ENCODE measurements at places on chromosomes 12 and 14.
A peak's percentile ranks its signal among the peaks of the same experiment; 100 is the strongest.

- no peak for DNase-seq
These were observed 1617.9 kb upstream of the SEL1L start for GRCh38 chr14:83151571-83151970.

DNA sequence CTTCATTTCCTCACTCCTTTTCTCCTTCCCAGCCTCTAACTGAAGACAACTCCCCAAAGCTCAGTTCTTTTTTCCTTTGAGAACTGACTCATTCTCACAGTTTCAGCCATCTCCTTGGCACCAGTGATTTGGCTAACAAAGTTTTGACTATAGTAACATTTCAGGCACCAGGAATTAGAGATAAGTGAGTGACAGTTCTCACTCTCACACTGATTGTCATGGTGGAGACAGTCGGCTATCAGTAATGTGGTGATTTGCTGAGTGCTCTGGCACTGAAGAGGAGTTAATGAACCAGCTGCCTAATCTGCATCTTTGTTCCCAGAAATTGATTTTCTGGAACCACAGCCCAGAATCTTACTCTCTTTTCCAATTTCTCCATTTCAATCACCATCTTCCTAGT is 29.5 kb downstream of the HELB start:
- no peak for DNase-seq

DNA sequence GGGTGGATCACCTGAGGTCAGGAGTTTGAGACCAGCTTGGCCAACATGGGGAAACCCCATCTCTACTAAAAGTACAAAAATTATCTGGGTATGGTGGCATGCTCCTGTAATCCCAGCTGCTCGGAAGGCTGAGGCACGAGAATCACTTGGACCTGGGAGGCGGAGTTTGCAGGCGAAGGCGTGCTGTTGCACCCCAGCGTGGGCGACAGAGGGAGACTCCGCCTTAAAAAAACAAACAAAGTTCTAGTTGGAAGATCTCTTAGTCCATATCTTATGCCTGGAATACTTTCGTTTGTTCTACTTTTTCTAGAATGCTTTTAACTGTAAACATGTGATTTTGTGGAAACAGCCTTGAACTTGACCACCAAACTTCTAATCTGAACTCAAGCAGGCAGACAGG is 38.7 kb downstream of the PPHLN1 start:
- no peak for DNase-seq

- DNase-seq = no peak
These were observed 458.5 kb upstream of the FLRT2 start for GRCh38 chr14:85071447-85071846.

- no peak for DNase-seq
These were observed 2.1 kb downstream of the GMFB start for GRCh38 chr14:54486685-54487084.

GRCh38 chr14:75979071-75979571 is 2.7 kb downstream of the TGFB3 start:
- DNase-seq = no peak

DNA sequence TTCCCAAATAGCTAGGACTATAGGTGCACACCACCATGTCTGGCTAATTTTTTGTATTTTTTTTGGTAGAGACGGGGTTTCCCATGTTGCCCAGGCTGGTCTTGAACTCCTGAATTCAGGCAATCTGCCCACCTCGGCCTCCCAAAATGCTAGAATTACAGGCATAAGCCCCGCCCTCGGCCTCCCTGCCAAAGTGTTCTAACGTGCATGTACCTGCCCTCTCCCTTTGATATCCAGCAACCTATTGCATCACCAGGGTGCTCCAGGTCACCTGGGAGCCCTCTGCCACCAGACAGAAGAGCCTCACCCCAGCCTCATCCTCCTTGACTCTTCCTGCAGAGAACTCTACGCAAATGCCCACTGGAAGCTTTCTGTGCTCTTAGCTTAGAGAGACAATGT is 2.2 kb upstream of the EML1 start:
- DNase-seq = no peak

- no peak for DNase-seq
These were observed 358.6 kb downstream of the EGLN3 start for GRCh38 chr14:33592297-33592696.

GRCh38 chr12:100017056-100017455 is 32.3 kb upstream of the ANKS1B start:
- DNase-seq = no peak

DNA sequence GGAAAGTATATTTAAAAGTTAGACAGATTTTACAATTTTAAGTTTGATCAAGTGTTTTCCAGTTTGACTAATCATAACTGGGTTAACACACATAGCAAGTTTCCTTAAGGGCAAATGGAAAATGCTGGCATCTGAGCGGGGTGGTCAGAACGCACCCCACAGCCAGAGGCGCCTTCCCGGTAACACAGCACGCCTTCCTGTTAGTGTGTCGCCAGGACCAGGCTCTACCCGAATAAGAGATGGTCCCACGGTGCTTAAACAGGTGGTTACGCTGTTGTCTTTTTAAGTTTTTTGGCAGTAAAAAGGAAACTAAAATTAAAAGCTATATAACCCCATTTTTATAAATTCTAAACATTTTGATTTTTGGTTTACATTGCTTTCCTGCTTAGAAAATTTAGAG is 28.0 kb downstream of the BDKRB1 start:
- no peak for DNase-seq

DNA sequence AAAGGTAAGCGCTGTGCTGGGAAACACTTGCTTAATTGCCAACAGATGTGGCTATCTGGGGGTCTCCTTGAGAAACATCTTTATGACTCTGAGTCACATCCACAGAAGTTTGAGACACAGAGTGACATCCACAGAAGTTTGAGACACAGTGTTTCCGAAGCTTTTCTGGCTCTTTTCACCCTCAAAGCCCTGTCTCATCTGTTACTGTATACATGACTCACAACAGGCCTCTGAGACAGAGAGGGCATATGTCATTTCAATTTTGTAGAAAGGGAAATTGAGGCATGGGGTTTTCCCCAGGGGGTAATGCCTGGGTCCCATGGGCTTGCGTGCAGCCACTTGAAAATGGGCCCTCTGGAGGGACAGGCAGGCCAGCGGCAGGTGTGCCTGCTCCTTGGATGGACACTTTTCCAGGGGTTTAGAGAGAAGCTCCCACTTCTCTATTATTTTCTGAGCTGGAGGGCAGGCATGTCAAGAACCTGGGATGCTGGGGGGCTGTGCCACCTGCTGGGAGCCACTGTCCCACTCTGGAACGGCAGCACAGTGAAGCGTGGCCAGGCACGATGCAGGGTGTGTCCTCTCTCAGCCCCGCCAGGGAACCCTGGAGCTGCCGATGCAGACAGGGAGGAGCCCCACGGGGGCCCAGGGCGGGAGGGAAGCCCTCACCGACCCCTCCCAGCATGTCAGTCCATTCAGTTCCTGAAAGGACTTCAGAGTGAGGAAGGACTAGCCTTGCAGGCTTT is 111.3 kb upstream of the FKBP4 start:
- DNase-seq = no peak

DNA sequence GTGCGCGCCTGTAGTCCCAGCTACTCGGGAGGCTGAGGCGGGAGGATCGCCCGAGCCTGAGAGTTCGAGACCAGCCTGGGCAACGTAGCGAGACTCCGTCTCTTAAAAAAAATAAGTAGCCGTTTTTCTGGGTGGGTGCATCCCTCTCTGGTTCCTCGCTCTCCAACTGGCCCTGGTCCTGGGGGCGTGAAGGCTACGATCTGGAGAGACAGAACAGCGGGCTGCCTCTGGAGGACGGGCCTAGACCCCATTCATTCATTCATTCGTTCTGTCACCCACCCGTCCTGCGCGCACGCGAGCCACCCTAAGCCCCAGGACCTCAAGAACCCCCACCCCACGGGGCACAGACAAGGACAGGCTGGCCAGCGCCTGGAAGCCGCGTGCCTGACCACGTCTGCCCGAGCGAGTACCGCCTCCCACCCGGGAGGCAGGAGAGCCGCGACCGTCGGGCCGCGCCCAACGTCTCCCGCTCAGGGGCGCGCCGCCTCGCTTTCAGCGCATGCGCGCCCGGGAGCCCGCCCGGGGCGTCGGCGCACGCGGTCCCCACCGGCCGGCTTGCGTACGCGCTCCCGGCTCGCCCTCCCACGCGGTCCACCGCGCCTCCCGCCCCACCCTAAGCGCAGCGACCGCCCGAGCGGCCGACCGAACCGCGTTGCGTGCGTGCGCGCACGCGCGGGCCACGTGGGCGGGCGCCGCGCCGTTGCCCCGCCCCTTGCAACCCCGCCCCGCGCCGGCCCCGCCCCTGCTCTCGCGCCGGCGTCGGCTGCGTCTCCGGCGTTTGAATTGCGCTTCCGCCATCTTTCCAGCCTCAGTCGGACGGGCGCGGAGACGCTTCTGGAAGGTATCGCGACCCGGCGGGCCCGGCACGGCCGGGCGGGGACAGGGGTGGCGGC is at the start of gene RAN:
RAN (plus strand) TSS at position 781 of the 893 bp plus-strand sequence. CDS start 528 bp downstream, outside the sequence.
- no peak for DNase-seq

DNA sequence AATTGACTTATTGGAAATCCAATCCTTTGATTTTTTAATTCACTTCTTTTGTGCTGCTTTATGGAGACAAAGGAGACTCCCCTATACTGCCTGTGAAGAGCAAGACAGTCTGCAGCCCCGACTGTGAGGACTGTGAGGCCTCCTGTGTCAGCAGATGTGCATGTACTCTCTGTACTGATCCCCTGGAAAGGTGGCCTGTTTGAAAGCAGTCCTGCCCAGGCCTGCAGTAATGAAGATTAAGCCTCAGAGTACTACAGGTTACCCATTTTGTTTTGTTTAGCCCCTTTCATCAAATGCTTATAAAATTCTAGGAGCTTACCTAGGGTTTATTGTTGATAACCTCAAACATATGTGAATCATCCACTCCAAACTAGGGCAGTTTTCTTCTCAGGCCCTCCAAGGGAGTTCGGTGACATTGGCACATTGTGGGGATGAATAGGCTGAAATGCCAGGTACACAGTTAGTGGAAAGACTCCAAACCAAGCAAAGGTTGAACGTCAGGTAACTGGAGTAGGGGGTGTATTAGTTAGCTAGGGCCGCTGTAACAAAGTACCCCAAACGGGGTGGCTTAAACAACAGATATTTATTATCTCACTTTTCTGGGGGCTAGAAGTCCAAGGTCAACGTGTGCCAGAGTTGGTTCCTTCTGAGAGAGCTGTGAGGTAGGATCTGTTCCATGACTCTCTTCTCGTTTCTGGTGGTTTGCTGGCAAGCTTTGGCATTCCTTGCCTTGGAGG is 208.7 kb upstream of the BCL2L14 start:
- no peak for DNase-seq

DNA sequence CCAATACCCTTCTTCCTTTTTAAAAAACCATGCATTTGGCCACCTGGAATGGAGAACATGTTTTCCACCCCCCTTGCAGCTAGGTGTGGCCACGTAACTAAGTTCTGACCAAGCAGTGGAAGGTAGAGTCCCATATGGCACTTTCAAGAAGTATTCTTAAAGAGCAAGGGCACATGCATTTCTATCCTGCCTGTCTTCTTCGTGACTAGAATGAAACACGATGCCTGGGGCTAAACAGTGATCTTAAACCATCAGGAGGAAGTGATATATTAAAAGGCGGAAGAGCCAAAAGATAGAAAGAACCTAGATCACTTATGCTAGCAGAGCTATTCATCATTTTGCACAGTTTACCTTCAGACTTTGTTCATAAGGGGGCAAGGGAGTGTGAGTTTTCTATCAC is 16.0 kb upstream of the DDX11 start:
- no peak for DNase-seq

- no peak for DNase-seq
These were observed 42.2 kb downstream of the EP400 start for GRCh38 chr12:131991816-131992430.

GRCh38 chr12:96235484-96235826 is 41.3 kb downstream of the ELK3 start:
- no peak for DNase-seq

- DNase-seq = no peak
These were observed 4.3 kb upstream of the OTX2 start for GRCh38 chr14:56814519-56814959.

DNA sequence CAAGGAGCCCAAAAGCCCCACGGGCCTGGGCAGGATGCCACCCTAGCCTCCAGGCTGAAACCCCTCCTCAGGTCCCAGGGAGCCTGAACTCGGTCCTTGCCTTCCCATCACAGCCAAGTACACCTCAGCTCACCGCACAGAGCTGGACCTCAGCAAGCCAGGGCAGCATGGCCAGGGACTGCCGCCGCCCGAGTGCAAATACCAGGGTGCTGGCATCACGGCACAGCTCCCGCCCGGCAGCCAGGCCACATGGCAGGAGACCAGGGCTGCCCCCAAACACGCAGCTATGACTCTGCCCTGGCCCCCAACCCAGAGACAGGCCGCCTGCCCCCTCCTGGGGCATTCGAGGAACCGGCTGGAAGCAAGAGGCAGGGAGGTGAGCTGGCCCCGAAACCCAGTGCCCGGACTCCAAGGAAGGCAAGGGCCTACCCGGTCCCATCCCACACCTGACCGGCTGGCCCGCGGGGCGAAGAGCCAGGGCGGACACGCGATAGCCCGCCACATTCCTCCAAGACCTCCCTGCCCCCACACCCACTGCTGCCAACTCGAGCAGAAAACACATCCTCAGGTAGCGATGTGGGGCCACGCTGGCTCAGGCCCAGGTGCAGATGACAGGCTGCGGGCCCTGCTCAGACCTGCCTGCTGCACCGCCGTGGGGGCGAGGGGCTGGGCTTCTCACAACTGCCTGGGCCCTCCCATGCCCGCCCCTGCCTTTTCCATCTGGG is 2.7 kb downstream of the JAG2 start:
- DNase-seq = no peak

DNA sequence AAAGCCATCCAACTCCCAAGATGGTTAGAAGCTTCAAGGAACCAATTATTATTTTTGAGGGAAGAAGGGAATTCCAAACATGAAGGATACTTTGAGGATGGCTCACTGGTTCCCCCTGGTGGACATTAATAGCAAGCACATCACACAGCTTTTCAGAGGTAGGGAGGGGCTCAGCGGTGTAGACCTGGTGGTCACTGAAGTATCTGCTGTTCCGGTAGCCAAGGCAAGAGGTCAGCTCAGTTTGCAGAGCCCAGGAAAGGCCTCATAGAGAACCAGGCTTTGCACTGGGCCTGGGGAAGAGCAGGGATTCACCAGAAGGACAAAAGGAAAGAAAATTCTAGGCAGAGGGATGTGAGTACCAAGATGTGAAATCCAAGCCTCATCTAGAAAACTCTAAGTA is 118.7 kb downstream of the KSR2 start:
- peak; percentile 34 for DNase-seq

GRCh38 chr12:68317047-68317667 is 15.0 kb downstream of the MDM1 start:
- DNase-seq = peak; percentile 18

- DNase-seq = no peak
These were observed 186.2 kb upstream of the C14orf180 start for GRCh38 chr14:104393199-104393897.

DNA sequence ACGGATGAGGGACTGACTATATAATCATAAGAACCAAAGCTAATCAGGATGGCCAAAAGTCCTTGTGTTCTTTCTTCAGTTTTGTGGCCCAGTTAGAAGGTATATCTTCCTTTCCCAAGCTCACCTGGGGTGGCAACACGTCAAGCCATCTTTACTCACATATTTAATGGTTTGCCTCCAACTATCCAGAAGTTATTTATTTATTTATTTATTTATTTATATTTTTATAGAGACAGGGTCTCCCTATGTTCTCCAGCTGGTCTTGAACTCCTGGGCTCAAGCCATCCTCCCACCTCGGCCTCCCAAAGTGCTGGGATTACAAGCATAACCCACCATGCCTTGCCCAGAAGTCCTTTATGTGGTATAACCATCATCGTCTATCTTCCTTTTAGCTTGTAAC is 11.8 kb upstream of the SP7 start:
- DNase-seq = no peak

Data from left renal cortex interstitium (tissue), 4 donors.